ENCODE measurements at places on chromosomes 12 and 14.

DNA sequence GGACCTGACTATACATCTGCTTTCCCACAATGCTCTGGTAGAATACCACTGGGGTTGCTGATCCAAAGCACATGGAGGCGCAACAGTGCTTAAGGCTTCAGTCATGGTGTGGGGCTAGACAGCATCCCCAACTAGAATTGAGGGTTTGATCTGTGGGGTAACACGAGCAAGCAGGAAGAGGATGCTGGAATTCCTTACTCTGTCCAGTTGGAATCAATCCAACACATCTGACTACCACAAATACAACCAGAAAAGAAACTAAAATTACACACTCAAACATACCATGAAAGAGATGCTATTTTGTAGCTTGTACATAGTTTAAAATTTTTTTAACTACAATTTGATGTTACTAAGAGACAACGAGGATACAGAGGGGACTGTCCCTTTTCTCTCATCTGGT, 40.4 kb upstream of the GTF2A1 start:
- no peak for DNase-seq

DNA sequence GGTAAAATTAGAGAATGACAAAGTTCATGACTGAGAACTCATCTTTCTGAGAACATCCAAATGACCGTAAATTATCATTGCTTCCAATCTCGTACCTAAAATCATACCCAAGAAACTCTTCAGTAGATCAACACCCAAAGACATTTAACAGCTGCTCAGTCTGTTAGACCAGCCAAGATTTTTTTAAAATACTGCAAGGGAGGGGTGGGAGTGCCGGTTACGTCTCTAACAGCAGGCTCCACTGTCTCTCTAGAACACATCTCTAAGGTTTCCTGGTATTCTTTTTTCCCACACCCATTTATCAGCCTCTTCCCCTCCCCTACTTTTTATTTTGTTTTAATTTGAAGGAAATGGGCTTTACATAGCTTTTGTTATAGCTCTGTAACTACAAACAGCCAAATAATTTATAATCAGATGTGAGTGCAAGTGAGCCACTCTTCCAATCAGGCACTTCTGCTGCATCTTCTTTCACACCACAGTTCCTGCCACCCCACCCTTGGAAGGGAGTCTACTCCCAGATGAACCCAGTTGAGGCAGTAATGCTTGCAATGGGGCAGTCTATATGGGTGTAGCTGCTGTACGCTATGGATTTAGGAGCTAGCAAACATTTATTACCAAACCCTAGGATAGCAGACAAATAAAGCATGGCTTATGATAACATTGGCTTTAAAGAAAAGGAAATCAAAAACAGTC, 21.9 kb downstream of the PTPRB start:
- no peak for DNase-seq

- DNase-seq: no peak
Observed at GRCh38 chr12:80498059-80498728, 54.2 kb downstream of the PTPRQ start.

DNA sequence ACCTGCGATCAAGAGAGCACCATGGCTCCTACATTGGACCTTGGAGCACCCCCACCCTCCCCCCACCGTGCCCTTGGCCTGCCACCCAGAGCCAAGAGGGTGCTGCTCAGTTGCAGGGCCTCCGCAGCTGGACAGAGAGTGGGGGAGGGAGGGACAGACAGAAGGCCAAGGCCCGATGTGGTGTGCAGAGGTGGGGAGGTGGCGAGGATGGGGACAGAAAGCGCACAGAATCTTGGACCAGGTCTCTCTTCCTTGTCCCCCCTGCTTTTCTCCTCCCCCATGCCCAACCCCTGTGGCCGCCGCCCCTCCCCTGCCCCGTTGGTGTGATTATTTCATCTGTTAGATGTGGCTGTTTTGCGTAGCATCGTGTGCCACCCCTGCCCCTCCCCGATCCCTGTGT, 1.8 kb upstream of the RNU7-1 start:
- no peak for DNase-seq

DNA sequence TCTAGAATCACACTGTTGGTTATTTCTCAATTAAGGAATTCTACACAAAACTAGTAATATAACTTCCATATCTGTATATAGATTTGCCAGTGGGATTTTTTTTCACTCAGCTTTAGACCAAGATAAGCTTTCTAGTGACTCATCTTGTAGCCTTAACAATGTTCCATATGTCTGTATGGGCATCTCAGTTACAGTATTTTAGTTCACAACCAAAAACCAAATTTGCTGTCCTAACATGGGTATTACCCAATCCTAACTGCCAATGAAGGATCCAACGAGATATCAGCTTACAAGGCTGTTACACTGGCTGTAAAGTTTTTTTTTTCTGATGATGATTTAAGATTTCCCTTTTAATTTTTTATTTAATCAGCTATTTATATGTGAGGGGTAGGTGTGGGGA, 31.5 kb upstream of the KRR1 start:
- DNase-seq: no peak

- no peak for DNase-seq
Observed at GRCh38 chr12:41224066-41224465, 35.9 kb downstream of the PDZRN4 start.

DNA sequence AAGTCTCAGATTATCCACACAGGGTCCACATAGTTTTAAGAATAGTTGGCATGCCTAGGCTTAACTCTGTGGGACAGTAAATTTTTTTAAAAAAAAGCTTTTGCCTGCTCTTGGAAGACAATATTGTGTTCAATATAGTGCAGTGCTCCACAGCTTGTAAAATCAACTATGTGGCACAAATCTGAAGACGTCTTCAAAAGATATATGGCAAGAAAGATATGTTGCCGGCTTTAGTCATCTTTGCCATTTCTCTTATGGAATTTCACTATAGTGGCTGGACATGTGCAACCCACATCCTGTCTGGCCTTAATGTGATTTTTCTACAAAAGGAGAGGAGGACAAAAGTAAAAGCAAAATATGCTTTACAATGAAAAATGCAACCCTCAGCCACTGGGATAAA, 90.5 kb downstream of the MGST1 start:
- no peak for DNase-seq

- DNase-seq: no peak
Observed at GRCh38 chr12:90304231-90304630, 595.6 kb upstream of the ATP2B1 start.

DNA sequence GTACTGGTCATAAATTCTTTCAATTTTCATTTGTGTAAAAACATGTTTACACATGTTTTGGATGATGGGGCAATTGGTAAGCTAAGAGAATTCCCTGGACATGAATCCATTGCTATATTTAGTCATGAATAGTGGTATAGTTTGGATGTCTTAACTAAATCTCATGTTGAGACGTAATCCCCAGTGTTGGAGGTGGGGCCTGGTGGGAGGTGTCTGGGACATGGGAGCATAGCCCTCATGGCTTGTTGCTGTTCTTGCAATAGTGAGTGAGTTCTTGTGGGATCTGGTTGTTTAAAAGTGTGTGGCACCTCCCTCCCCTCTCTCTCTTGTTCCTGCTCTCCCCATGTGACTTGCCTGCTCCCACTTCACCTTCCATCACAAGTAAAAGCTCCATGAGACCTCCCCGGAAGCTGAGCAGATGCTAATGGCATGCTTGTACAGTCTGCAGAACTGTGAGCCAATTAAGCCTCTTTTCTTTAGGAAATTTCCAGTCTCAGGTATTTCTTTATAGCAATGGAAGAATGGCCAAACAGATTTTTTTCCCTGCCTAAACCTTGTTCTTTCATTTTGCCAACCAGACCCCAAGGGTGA, 33.6 kb downstream of the CTSG start:
- DNase-seq: no peak

DNA sequence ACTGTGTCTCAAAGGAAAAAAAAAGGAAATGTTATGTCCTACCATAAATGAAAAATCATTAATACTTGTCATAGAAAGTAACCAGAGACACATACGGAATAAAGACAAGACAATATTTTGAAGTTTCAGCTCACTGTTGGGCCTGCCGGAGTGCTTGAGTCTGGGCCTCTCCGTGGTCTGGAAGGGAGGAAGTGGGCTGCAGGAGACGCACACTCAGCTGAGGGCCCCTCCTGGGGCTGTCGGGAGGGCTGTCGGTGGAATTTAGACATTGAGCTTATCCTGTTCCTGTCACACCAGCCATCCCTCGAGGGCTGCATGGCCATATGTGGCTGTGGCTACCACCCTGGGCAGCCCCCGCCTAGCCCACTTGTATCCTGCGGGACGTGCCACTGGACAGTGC, 80.6 kb downstream of the DDX51 start:
- no peak for DNase-seq

DNA sequence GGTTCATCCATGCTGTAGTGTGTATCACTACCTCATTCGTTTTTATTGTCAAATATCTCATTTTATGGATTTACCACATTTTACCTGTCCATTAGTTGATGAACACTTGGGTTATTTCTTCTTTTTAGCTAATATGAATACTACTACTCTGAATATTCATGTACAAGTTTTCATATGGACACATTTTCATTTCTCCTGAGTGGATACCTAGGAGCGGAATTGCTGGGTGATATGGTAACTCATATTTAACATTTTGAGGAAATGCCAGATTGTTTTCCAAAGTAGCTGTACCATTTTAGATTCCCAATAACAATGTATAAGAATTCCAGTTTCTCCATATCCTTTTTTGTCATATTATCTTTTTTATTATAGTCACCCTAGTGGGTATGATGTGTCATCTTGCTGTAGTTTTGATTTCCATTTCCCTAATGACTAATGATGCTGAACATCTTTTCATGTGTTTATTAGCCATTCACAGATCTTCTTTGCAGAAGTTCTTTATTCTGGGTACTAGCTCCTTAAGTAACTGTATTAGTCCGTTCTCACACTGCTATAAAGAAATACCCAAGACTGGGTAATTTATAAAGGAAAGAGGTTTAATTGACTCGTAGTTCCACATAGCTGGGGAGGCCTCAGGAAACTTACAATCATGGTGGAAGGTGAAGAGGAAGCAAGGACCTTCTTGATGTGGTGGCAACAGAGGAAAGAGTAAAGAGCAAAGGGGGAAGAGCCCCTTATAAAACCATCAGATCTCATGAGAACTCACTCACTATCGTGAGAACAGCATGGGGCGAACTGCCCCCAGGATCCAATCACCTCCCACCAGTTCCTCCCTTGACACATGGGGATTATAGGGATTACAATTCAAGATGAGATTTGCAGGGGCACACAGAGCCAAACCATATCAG, 11.9 kb downstream of the NRDE2 start:
- no peak for DNase-seq
